Stimulated activated CD8-positive, alpha-beta memory T cell treated with anti-CD3 and anti-CD28 coated beads, Interleukin-7, amount 100 ng/mL, for 4 hours (primary cell): ENCODE measurements at places on chromosomes 3 and 15.

- DNase-seq = no peak
These were observed 244.8 kb upstream of the RGMA start for GRCh38 chr15:93333796-93334195.

DNA sequence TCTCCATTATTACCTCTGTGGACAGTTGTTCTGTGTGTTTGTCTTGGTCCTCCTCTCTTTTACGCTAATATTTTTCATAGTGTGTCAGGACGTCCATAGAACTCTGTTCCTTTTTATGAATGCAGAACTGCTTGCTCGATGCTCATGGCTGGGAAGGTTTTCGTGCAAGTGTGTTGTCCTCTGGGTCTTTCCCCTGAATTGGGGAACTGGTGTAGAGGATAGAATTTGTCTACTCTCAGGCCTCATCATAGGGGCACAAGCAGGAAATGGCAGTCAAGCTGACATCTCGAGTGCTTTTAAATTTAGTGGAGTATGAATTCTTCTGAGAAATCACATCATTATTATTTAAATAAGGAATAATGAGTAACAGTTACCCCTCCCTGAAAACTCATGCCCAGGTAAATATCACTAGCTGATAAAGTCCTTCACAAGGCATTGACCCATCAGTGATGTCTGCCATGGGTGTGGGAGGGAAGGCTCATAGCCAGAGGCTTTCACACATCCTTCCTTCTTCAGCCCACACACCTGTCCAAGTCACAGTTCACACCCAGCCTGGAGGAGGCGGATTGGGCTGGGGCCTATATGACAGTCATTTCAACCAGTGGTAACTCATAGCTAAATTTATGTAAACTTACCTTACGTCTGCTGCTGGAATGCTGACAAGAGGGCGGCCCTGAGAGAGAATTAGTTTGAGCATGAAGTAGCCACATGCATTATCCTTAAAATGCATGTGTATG, 226.1 kb downstream of the PLCL2 start:
- DNase-seq = no peak

- no peak for DNase-seq
These were observed 103.8 kb upstream of the TJP1 start for GRCh38 chr15:29926083-29926388.

DNA sequence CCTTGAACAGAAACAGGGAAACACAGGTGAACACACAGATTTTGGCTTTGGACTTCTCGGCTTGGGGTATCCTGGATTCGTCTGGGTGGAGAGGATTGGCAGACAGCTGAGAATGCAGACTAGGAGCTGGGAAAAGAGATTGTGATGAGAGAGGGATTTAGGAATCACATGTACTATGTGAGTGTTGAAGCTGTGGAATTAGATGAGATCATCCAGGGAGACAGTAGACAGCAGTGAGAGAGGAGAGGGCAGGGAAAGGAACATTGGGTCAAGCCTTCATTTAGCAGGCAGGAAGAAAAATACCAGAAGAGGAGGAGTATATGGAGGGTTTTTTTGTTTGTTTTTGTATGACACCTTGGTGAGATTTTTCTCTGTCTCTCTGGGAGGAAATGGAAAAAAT, 262.1 kb upstream of the TBL1XR1 start:
- DNase-seq = no peak

- DNase-seq = no peak
These were observed 24.1 kb upstream of the AKAP13 start for GRCh38 chr15:85356276-85356675.

DNA sequence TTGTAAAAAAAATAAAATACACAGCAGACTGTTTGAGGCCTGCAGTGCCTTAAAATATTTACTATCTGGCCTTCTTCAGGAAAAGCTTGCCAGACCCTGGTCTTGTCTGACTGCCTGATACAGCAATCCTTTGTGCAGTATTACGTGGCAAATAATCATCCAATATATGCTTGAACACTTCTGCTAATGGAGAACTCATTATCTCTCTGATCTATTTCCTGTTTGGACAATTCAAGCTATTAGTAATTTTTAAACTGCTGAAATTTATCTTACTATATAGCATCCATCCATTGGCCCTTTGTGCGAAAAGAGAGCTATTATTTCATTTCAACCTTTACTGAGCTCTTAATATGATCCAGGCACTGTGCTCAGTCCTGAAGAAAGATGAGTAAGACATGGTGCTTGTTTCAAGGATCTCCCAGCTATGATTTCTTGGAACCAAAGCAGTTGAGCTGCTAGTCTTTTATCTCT, 15.9 kb downstream of the ATG7 start:
- DNase-seq = no peak

- DNase-seq = no peak
These were observed 27.6 kb upstream of the ADAMTSL3 start for GRCh38 chr15:83626171-83626802.

- DNase-seq = no peak
These were observed 3.9 kb downstream of the HYAL2 start for GRCh38 chr3:50318615-50319014.

- no peak for DNase-seq
These were observed 14.8 kb downstream of the CLK3 start for GRCh38 chr15:74630284-74631086.

- DNase-seq = no peak
These were observed 71.2 kb downstream of the CYP19A1 start for GRCh38 chr15:51267051-51267702.

DNA sequence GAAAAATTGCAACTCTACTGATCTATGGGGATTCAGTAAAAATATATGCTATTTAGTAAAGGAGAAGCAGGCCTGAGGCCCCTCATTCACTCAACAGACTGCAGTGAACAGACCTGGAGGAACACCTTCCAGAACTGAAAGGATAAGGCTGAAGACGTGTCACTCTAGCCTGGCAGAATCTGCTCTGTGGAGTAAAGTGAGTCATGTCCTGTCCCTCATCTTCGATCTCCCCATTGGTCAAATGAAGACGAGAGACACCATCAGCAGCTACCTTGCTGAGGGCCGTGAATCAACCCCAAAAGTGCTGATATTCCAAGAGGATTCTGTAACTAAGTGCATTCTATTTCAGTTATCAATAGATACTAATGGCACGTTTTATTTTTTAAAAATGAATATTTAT, 359.7 kb downstream of the FGF12 start:
- DNase-seq = no peak

DNA sequence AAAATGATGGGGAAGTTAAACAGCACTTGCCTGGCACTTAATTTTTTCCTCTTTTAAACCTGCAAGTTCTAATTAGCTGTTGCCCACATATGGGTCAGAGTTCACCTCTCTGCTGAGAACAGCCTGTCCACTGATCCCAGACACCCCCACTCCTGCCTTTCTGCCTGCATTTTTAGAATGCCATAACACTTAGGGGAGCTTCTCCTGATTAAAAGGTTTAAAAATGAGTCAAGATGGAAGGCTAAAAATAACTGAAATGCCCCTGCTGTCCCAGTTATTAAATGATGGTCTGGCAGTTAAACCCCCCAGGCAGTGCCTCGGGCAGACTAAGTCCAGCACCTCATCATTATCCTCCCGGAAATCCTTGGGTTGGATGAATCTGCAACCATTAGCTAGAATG, 913.6 kb upstream of the ARPP21 start:
- no peak for DNase-seq

DNA sequence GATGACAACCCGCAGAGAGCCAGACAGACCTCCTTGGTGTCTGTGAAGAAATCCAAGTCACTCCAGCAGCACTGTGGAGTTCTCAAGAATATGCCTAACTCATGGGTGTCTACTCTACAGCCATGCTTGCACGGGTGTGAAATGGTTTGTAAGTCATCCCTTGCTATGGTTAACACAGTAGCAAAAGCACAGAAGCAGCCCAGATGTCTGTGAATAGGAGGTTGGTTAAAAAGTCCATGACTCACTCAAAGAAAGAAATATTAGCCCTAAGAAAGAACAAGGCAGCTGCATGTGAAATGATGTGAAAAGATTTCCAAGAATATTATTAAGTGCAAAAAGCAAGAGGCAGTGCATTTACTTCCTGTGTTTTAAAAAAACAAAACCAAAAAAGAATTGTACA, 12.1 kb upstream of the LIMD1 start:
- DNase-seq = no peak

DNA sequence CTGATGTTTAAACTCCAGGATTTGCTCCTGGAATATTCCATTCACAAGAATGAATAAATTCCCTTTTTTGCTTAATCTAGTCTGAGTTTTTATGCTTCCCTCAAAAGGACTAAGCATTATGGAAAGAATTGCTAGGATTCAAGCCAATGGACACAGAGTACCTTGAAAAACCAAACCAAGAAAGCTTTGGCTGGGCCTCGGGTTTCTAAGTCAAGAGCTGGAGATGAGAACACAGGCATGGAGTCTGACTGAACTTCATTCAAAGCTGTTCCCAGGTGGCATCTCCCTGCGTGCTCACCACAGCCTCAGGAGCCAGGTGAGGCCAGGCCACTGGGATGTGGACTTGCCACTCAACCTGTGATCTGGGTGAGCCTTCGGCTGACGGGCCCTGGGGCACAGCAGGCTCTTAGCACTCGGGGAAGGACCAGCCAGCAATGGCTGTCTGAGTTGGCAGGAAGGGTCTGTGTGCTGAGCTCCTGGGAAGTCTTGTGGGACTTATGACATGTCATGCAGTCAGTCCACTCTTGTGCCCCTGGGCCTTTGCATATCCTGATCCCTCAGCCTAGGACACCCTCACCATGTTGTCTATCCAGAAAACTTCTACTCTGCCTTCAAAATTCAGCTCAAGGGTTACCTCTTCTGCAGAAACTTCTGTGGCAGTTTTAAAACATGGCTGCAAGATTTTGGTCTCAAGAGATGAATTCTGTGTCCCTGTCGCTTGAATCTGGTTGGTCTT, 21.8 kb downstream of the CRABP1 start:
- DNase-seq = no peak

- DNase-seq = no peak
These were observed 26.1 kb upstream of the LOXL1 start for GRCh38 chr15:73900095-73900712.

GRCh38 chr3:8982509-8982908, 19.2 kb upstream of the RAD18 start:
- no peak for DNase-seq

GRCh38 chr15:61410662-61411061, 181.6 kb upstream of the RORA start:
- no peak for DNase-seq

- no peak for DNase-seq
These were observed 50.1 kb upstream of the CAPN7 start for GRCh38 chr3:15155840-15156360.

- DNase-seq = no peak
These were observed 426.5 kb upstream of the RASGRP1 start for GRCh38 chr15:38991126-38991525.

GRCh38 chr15:44194323-44195150, 534 bp downstream of the FRMD5 start:
- peak; percentile 9 for DNase-seq

DNA sequence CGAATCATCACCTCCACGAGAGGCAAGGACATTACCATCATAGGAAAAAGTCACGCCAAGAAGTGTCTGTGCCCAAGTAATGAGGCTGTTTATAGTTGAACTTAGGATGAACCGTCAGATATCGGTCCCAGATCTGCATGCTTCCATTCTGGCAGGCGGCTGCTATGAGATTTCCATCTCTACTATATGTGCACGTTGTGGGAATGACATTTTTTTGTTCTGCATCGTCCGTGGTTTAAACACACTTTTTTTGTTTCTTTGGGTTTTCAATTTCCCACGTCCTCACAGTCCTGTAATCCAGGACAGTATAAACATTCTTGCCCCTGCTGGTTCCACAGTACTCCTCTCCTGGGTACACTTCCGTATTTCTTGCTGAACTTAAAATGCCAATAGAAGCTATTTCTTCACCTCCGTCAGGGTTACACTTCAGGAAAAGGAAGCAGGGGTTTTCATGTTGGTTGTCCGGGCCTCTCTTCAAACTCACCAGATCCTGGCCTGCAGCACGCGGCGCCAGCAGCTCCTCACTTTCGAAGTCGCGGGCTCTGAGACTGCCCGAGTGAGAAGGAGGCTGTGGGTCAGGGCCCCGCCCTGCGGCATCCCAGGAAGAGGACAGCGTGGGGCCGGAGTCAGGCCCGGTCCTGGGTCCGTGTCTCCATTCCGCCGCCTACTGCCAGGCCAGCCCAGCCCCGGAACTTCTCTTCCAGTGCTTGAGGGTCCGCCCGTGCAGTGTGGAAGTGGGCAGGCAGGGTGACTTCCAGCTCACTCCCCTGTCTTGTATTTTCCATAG, 9.8 kb upstream of the TM4SF4 start:
- DNase-seq = no peak

- no peak for DNase-seq
These were observed 137.9 kb upstream of the ZBTB20 start for GRCh38 chr3:115284980-115285379.

GRCh38 chr15:41993472-41994170, 21.3 kb upstream of the EHD4 start:
- DNase-seq = no peak

GRCh38 chr3:194178669-194179068, 42.7 kb downstream of the HES1 start:
- no peak for DNase-seq

GRCh38 chr3:48567090-48567489, 3.5 kb upstream of the UCN2 start:
- no peak for DNase-seq

DNA sequence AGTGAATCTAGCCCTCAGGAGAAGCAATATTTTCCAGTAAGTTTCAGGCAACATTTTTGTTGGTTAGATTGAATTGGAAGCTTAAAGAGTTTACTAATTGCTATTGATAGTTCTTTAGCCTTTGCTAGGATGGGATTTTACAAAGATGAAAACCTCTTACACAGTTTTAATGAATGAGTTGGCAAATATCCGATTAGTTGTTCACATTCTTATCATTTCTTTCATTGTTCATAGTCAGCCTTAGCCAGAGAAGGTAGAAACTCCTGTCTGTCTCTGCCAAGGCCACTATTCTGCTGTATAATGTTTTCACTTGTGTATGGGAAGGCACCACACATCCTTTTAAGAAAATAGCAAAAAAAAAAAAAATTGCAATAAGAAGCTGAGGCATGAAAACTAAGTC, 222.0 kb upstream of the MANF start:
- no peak for DNase-seq

DNA sequence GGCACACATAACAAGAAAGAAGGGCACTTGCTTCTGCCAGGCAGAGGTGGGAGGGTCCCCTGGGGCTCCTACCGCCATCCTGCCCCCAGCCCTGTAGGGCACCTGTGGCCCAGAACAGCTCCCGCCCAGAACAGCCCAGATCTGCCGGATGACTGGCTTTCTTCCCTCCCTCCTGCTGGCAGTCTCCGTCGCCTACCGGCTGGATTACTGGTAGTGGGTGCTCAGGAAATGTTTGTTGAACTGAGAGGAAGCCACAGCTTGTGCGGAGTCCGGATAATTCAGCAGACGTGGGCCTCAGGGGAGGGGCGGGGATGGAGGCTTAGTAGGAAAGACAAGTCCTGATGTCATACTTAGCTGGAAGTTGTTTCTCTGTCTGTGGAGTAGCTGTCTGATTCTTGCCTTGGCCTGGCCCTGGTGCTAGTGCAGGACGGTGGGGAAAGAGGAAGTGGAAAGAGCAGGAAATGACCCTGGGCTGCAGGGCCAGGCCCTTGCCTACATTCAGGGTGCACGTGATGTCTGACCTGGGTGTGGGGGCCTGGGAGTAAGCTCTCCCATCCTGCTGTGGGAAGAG, 6.7 kb downstream of the CCDC9B start:
- DNase-seq = no peak
